ENCODE measurements at places on chromosomes 2 and 18.

GRCh38 chr2:101619191-101619591 lies 78.3 kb upstream of the MAP4K4 start:
- DNase-seq: no peak

- DNase-seq: no peak
Observed at GRCh38 chr18:22348521-22349316, 69.0 kb downstream of the CTAGE1 start.

- no peak for DNase-seq
Observed at GRCh38 chr2:24073816-24074215, 2.3 kb downstream of the SF3B6 start.

DNA sequence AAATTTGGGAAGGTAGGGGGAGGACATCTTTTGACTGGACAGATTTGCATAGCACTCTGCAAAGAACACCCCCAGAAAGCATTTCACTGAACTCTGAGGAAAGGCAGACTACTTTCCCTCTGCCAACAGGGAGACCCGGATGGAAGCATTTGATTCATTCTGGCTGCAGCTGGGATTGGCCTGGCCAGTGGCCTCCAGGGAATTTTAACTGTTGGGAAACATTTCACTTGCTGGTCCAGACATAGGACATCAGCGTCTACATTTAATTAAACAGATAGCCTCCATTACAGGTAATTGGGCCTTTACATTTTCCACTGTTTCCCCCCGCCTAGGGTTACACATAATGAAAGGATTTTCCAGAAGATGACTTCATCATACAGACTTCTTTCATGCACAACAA lies 92.8 kb downstream of the MARCHF4 start:
- DNase-seq: no peak

DNA sequence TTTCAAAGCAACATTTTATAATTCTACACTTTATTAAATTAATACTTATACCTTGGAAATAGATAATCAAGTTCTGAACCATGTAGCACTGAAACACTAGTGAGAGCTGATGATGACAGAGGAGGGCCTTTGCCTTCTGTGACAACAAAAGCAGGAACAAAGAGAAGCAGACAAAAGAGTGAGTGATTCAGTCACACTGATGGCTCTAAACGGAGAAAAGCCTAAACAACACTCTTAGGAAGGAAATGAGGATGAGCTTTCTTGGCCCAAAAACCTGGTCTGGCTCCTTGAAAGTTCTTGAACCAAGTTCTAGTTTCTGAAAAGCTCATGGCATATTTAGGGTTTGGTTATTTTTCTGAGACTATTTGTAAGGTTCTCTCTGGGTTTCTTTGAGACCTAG lies 271.9 kb downstream of the DPP10 start:
- no peak for DNase-seq

DNA sequence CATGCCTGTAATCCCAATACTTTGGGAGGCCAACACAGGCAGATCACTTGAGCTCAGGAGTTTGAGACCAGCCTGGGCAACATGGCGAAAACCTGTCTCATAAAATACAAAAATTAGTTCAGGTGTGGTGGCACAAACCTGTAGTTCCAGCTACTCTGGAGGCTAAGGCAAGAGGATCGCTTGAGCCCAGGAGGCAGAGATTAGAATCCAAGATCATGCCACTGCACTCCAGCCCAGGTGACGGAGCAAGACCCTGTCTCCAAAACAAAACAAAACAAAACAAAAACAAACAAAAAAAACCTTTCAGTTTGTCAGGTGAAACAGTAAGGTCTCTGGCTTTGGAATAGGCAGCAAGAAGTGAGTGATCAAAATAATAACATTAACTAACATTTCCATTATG lies 84.6 kb downstream of the CLHC1 start:
- no peak for DNase-seq

DNA sequence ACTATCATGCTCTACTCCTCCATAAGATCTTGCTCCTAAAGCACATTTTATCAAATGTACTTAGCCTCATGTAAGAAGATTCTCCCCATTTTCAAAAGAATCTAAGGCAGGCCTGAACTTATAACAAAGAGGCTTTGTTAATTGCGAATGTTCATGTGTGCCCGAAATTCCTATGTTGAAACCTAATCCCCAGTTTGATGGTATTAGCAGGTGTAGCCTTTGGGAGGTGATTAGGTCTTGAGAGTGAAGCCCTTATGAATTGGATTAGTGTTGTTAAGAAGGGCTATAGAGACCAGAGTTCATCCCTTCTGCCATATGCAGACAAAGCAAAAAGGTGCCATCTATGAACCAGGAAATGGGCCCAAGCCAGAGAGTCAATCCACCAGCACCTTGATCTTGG lies 234.5 kb downstream of the PAX3 start:
- DNase-seq: no peak

DNA sequence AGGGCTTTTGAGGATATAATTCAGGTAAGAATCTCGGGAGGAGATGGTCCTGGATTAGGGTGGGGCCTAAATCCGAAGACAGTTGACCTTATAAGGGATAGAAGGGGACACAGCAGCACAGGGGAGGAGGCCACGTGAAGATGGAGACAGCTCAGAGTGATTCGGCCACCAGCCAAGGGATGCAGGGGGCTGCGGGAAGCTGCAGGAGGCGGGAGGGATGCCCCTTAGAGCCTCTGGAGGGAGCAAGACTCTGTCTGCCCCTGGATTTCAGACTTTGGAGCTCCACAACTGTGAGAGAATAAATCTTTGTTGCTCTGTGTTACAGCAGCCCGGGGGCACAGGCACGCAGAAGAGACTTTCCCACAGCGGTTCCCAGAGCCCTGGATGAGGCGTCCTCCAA lies 143.7 kb downstream of the ASB1 start:
- DNase-seq: no peak

GRCh38 chr2:37599688-37600525 lies 71.5 kb downstream of the CDC42EP3 start:
- DNase-seq: no peak

- no peak for DNase-seq
Observed at GRCh38 chr2:179818546-179818945, 42.9 kb downstream of the ZNF385B start.

DNA sequence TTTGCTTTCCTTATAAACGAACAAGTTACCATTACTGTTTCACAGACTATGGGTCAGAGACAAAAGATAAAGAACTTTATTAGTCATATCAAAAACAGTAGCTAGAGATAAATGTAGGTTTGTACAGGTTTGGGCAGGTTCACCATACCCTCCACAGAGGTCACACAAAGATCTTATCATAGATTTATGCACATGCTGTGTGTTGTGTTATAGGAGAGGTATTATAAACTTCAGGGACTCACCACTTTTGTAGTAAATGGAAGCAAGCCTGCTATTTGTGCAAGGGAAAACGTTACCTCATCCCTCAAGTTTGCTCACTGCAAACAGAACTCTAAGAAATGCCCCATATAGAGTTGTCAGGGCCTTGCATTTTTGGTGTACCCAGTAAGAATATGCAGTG lies 584.5 kb upstream of the LRRTM1 start:
- DNase-seq: no peak

DNA sequence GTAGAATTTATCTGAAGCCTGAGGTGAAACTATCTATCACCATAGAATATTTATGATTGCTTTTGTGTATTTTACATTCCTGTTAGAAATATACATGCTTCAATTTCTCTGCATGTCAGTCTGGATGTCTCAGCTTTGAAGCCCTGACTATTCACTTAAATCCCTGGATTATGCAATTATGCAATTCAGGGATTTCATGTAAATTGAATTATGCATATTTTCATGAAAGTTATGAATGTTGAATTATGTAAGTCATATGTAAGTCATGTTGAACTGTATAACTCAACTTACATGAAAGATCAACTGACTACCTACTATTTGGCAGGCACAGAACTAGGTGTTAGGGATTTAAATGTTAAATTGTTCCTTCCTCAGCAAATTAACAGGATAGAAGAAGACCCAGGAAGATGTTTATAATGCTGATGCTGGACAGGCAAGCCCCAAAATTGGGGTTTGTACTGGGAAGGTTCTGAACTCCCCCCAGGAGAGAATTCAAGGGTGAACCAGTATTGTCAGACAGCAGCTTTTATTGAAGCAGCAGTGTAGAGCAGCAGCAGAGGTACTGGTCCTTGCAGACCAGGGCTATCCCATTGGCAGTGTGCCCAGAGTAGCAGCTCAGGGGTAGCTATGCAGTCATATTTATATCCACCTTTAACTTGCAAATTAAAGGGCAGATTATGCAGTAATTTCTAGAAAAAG lies 236.5 kb downstream of the ZNF804A start:
- DNase-seq: no peak

DNA sequence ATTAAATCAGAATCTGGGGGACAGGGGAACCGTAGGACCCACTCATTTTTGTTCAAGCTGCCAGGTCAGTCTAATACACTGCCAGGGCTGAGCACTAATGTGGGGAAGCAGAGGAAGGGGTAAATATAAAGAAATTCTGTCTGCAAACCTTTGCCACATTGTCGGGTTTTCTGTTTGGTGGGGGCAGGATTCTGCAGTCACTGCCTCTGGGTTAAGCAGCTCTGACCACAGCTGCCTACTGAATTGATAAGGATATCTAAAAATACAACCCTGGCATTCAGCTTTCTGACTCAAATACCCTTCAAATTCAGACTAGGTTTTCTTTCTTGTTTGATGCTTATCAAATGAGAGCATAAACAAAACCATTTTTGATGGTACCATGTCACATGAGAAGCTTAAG lies 6.0 kb downstream of the DNER start:
- DNase-seq: no peak

DNA sequence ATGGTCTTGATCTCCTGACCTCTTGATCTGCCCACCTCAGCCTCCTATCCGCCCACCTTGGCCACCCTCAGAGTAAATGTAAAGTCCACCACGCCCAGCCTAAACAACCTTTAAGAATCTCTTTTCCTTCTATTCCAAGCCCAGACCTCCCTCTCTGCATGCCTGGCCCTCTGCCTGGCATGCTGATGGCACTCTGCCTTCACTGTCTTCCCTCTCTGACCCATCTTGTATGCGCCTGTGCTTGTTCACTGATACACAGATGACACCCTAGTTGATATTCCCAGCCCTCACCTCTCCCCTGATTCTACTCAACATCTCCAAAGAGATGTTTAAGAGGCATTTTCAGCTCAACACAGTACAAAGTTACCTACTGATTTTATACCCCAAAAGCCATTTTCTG lies 466.8 kb upstream of the MEX3C start:
- DNase-seq: no peak

- DNase-seq: no peak
Observed at GRCh38 chr2:99715956-99716355, 226.1 kb upstream of the REV1 start.

- DNase-seq: no peak
Observed at GRCh38 chr2:68907232-68907919, 36.2 kb upstream of the BMP10 start.

DNA sequence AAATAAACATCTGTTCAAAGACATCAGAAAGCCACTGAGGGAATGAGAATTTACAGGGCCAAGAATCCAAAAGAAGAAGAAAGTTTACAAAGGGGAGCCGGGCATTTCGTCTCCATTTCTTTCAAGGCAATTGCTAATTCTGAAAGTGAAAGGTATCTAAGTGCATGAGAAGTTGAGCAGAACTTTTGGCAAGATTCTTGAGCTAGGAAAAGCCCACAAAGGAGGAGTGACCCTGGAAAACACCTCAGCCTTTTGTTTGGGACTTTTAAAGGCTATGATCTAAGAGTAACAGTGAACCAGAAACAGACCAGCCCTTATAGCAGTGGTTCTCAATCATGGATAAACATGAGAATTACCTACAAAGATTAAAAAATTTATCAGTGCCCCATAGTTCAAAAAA lies 87.4 kb downstream of the MDH1 start:
- DNase-seq: no peak

DNA sequence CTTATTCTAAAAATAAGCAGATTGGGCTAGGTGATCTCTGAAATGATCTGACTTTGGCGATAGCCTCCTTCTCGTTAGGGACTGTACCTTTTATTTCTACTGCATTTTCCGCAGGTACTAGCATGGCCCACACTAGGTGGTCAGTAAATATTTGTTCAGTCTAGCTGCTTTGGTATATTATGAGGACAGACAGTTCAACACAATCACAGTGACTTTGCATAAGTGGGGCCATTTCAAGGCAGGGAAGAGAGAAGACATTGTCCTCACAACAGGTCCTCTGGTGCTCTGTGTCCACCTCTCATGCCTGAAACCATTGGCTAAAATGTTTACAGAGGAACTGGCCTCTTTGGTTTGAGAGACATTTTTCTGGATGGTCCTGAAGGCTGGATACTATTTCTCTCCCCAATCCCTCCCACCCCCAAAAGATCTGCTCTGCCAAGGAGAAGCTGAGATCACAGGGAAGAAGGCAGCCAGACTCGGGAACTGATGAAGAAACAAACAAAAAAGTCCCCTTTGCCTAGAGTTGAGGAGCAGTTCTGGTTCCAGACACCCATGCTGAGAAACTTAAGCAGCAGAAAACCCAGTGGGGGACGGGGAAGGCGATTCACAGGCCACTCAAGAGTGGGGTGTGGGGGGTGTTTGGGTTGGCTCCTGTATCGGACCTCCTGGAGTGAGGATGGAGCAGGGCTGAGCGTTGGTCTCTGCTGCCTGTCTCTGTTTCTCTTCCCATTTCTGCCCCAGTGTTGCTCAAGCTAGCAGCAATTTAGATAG lies 2.9 kb upstream of the TNP1 start:
- no peak for DNase-seq

GRCh38 chr2:198325359-198325758 lies 521.0 kb downstream of the PLCL1 start:
- no peak for DNase-seq

- DNase-seq: no peak
Observed at GRCh38 chr2:176464886-176465564, 195.8 kb downstream of the MTX2 start.

GRCh38 chr18:468955-469790 lies 31.3 kb downstream of the COLEC12 start:
- no peak for DNase-seq

Measured in SIG-M5 (cell line).